ENCODE measurements at places on chromosomes 7 and 10. TPM values are rescaled to one million over a fixed set of nuclear protein-coding genes. Genes with fewer than 3 reads are reported as not detected.

MAGI2 gene
- total RNA-seq: 0.33 TPM

SLC26A3 gene
- total RNA-seq: not detected

GIMAP2 gene
- 40.4 TPM for total RNA-seq

NUPR2 gene
- not detected for total RNA-seq

PON1 gene
- not detected for total RNA-seq

CFAP58 gene
- total RNA-seq: 0.07 TPM

ANKRD16 gene
- total RNA-seq: 8.5 TPM

DNA sequence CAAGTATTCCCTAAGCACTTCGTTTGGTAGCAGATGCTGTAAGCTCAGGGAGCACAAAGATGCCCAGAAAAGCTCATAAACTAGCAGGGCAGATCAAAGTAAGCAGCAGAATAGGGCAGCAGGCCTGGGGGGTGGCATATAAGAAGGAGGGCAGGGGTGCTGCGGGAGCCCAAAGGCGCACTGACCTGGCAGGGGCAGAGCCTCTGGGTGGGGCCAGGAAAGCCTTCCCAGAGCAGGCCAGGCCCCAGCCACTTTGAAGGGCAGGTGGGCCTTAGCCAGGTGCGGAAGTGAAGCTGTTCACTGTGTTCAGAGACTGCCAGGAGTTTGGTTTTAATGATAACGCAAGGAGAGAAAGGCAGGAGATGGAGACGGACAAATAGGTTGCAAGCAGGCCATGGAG is 3.9 kb downstream of the GDF10 start:
- DNase-seq: no peak
- peaks cover 9% of the 10 kb centered on the region for H3K4me1 ChIP-seq
- H3K36me3 ChIP-seq: no peaks in the 10 kb centered on the region
- H3K4me3 ChIP-seq: no peak overlapping the region
- H3K27ac ChIP-seq: no peak overlapping the region

DNA sequence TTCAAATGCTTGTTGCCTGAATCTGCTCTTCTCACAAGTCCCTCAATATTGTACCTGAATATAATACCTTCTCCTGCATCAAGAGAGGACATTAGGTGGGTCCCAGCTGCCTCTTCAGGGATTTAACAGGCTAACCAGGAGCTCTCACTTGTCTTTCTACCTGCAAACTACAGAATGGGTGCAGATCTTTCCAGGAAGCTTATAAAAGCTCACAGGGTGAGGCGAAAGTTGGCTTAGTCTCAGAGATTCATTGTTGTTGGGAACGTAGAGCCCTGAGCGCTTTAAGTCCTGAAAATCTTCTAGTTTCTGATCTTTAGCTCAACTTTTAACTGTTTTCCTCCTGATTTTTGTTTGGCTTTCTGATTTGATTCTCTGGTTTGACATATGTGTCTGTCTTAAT is 25.0 kb downstream of the PLAU start:
- no peak overlapping the region for H3K27ac ChIP-seq
- DNase-seq: no peak
- no peak overlapping the region for H3K4me3 ChIP-seq
- peaks cover 12% of the 10 kb centered on the region for H3K4me1 ChIP-seq
- no peaks in the 10 kb centered on the region for H3K27me3 ChIP-seq

- H3K4me3 ChIP-seq: no peak overlapping the region
- no peaks in the 10 kb centered on the region for H3K4me1 ChIP-seq
- no peak for DNase-seq
- no peak overlapping the region for H3K27ac ChIP-seq
Observed at GRCh38 chr10:52908478-52908877, 135.9 kb upstream of the MBL2 start.

DNA sequence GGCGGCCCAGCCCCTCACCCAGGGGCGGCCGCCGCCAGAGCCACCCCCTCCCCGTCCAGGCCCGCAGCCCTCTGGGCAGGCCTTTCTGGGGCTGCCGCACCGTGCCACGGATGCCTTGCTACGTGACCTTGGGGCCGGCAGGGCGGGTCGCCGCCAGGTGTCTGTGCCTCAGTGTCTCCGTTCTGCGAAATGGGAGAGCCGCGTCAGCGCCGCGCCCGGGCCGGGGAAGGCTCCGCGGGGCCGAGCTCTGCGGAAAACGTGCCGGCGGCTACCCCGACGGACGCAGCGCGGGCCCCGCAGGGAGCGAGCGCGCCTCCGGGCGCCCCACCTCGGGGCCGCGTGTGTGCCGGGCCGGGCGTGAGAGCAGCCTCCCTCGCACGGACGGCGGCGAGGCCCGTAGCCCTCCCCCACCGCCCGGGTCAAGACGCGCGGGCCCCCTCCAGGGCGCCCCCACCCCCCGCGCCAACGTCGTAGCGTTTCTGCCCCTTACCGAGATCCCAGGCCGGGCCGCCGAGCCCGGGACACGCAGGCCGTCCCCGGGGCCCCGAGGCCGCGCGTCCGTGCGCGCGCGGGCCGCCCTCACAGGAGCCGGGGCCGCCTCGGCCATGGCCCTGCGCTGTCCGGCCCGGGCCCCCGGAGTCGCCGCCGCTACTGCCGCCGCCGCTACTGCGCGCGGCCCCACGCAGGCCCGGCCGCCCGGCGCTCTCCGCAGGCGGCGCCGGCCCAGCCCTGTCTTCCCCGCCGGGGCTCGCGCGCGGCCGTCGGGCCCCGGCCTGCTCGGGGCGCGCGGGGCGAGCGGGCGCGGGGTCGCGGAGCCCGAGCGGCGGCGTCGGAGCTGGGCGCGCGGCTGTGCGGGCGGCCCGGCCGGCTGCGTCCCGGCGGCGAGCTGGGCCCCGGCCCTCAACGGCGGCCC is 1.1 kb downstream of the ZNF777 start:
- no peaks in the 10 kb centered on the region for H3K27me3 ChIP-seq
- no peak for DNase-seq
- H3K4me1 ChIP-seq: peaks cover 26% of the 10 kb centered on the region
- H3K36me3 ChIP-seq: peaks cover 12% of the 10 kb centered on the region

- H3K4me3 ChIP-seq: no peak overlapping the region
- no peaks in the 10 kb centered on the region for H3K27me3 ChIP-seq
- H3K27ac ChIP-seq: no peak overlapping the region
- DNase-seq: no peak
- H3K4me1 ChIP-seq: no peaks in the 10 kb centered on the region
Observed at GRCh38 chr10:100886091-100886490, 26.7 kb upstream of the SLF2 start.

- no peaks in the 10 kb centered on the region for H3K36me3 ChIP-seq
- H3K4me1 ChIP-seq: no peaks in the 10 kb centered on the region
- H3K4me3 ChIP-seq: no peak overlapping the region
- no peak for DNase-seq
- no peak overlapping the region for H3K27ac ChIP-seq
- H3K27me3 ChIP-seq: no peaks in the 10 kb centered on the region
Observed at GRCh38 chr10:18473424-18474117, 177.8 kb downstream of the NSUN6 start.

- H3K4me3 ChIP-seq: no peak overlapping the region
- no peaks in the 10 kb centered on the region for H3K36me3 ChIP-seq
- no peak for DNase-seq
- H3K27me3 ChIP-seq: no peaks in the 10 kb centered on the region
- no peaks in the 10 kb centered on the region for H3K4me1 ChIP-seq
- no peak overlapping the region for H3K27ac ChIP-seq
Observed at GRCh38 chr10:103839872-103840739, 15.3 kb downstream of the SH3PXD2A start.

DNA sequence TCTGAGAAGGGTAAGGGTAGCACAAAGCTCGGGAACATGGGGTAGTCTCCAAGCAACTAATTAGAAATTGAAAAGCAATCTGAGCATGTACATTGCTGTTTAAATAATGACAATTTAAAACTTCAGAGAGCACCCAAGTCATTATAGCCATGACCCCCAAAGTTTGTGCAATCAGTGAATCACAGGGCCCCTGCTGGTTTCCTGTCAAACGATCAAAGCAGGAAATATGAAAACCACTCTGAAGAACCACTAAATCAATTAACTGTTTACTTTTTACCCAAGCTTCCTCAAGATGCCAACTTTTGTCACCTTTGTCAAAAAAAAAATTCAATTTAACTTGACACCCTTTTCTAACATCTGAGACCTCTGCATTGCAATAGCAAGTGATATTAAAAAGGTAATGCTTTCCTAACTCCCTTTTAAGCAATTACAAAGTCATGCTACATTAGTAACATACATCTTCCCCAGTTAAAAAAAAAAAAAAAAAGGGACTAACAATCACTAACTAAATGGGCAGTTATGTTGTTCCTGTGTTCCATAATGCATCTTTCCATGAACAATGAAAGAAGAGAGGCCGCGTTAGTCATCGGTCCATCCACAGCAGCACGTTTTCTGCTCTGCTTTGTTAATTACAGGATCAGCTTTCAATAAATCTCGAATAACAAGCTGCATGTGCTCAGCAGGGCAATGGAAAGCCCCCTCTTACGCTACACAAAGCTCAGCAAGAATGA is 80.6 kb downstream of the ETV1 start:
- H3K27me3 ChIP-seq: no peaks in the 10 kb centered on the region
- no peaks in the 10 kb centered on the region for H3K36me3 ChIP-seq

DNA sequence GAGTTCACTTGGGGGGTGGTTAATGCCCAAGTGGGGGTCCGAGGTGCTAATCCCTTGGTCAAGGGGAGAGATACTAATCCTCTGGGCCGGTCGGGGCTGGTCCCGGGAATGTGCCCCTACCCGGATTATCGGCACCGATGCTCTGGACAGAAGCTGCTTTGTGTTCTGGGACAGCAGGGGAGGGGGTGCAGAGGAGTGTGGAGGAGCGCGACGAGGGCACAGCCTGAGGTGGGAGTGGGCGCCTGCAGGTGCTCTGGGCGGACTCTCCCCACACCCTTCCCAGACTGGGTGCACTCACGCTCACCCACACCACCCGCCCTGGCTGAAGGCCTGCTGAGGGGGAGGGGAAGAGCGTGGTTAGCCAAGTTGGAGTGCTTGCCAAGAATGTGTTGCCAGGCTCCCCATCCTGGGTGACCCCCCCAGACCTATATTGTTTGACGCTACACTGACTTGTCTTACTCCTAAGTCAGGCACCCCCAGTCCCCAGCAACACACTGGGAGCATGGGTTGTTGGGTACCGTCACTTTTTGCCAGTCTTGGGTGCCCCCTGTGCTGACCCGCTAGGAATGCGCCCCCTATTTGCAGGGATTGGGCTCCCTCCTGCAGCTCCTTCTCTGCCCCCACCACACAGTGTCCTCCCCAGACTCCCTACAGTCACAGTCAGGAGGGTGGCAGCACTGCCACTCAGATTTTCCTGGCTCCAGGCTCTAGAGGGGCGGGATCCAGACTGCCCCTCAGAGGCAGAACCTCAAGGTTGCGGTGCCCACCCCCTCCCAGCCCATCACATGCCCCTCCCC is 1.2 kb downstream of the SLC4A2 start:
- DNase-seq: peak; percentile 18
- H3K36me3 ChIP-seq: peaks cover 11% of the 10 kb centered on the region
- no peaks in the 10 kb centered on the region for H3K27me3 ChIP-seq
- H3K4me3 ChIP-seq: peak overlapping the region; percentile 94

GRCh38 chr7:100799037-100799896 is 28.1 kb downstream of the EPHB4 start:
- H3K4me1 ChIP-seq: no peaks in the 10 kb centered on the region
- no peaks in the 10 kb centered on the region for H3K27me3 ChIP-seq
- no peak overlapping the region for H3K27ac ChIP-seq
- H3K36me3 ChIP-seq: no peaks in the 10 kb centered on the region

DNA sequence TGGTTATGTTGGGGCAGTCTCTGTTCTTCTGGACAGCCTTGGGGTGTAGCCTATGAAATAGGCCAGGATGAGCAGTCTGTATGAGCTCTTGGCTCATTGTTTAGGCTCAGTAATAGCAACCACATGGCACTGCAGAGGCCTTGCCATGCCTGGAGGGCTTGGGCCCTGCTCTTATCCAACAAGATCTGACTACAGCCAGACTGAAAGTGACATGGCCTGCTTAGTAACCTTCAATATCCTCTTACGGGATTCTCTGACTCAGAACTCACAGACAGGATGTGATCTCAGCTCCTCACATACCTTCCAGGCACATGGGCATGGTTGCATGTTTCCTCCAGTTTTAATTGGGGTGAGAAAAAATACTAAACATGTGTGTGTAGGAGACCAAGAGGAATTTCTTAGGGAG is 289.3 kb downstream of the PTEN start:
- no peak overlapping the region for H3K4me3 ChIP-seq
- H3K4me1 ChIP-seq: peaks cover 9% of the 10 kb centered on the region
- no peak for DNase-seq
- H3K27ac ChIP-seq: no peak overlapping the region
- H3K27me3 ChIP-seq: no peaks in the 10 kb centered on the region

DNA sequence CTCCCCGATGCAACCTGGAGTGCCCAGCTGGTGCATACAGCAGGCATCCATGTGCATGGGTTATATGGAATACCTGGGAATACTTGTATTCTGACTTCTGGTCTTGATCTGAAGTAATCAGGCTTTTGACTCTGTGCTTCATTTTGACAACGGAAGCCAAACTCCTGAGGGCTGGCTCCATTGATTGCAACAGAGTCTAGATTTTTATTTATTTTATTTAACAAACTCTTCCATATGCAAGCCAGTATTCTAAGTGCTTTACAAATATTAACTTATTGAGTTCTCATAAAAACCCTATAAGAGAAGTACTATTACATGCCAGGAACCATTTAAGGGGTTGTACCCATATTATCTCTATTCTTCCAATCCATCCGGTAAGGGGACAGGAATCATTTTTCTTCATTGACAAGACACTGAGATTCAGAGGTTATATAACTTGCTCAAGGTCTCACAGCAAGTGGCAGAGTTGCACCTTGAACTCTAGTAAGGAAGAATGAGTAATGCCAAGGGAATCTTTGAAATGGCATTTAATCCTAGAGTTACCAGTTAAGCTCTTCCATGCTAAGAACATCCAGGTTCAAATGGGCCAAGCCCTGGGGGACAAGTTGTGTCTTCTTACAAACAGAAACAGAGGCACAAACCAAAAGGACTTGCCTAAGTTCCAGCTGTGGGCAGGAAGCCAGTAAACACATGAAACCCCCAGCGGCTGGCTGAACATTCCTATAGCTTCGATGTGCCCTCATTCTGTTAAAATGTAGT is 241.0 kb downstream of the WDR11 start:
- no peaks in the 10 kb centered on the region for H3K36me3 ChIP-seq
- H3K27ac ChIP-seq: no peak overlapping the region
- H3K4me1 ChIP-seq: no peaks in the 10 kb centered on the region
- DNase-seq: no peak
- H3K27me3 ChIP-seq: no peaks in the 10 kb centered on the region
- H3K4me3 ChIP-seq: no peak overlapping the region

- H3K27me3 ChIP-seq: no peaks in the 10 kb centered on the region
- no peak overlapping the region for H3K4me3 ChIP-seq
Observed at GRCh38 chr7:4734587-4735345, 40.7 kb upstream of the AP5Z1 start.

GRCh38 chr7:78472519-78472918 is 673.9 kb downstream of the PHTF2 start:
- DNase-seq: no peak
- no peak overlapping the region for H3K27ac ChIP-seq
- no peaks in the 10 kb centered on the region for H3K4me1 ChIP-seq
- no peaks in the 10 kb centered on the region for H3K36me3 ChIP-seq
- H3K4me3 ChIP-seq: no peak overlapping the region
- no peaks in the 10 kb centered on the region for H3K27me3 ChIP-seq

- no peaks in the 10 kb centered on the region for H3K36me3 ChIP-seq
- no peaks in the 10 kb centered on the region for H3K27me3 ChIP-seq
- H3K27ac ChIP-seq: no peak overlapping the region
- H3K4me1 ChIP-seq: no peaks in the 10 kb centered on the region
- H3K4me3 ChIP-seq: no peak overlapping the region
Observed at GRCh38 chr10:124266468-124267230, 152.1 kb downstream of the OAT start.

- H3K4me3 ChIP-seq: no peak overlapping the region
- no peaks in the 10 kb centered on the region for H3K4me1 ChIP-seq
- no peak overlapping the region for H3K27ac ChIP-seq
- DNase-seq: no peak
- no peaks in the 10 kb centered on the region for H3K27me3 ChIP-seq
Observed at GRCh38 chr7:70935854-70936253, 196.1 kb upstream of the GALNT17 start.
